ENCODE measurements at places on chromosomes 2 and 18.

GRCh38 chr2:85308896-85309555 lies 18.8 kb downstream of the TGOLN2 start:
- DNase-seq, result no peak

GRCh38 chr18:71028285-71028762 lies 739.5 kb downstream of the SOCS6 start:
- DNase-seq, result no peak

- no peak for DNase-seq
Observed at GRCh38 chr2:68537809-68538208, 70.4 kb downstream of the APLF start.

DNA sequence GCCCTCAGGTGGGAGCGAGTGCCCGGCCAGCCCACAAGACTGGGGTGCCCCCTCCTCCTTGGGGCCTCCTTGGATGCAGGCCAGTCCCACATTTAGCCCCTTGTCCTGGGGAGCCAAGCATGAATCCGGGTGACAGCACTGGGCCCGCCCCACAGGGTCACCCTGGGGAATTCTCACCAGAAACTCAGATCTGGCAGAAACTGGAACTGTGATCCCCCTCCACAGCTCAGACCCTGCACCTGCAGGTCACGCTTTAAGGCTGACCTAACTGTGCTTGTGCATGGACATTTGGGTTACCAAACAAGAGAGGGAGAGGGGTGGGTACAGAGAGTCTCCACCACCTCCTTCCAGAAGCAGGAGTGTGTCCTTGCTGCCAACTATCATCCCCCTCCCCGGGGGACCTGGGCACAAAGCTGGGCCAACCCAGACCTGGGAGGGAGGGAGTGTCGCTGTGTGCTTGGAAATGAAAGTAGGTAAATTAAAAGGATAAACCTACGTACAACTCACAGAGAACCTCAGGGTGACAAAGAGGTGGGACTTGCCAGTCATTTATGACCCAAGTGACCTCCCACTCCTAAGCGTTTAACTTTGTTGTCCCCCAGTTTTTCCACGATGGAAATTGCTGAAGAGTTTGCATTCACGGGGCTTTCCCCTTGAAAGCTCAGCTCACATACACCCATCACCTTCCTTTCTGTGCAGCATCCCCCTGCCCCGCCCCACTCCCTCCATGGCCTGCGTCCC lies 9.1 kb downstream of the ITM2C start:
- DNase-seq, result no peak

DNA sequence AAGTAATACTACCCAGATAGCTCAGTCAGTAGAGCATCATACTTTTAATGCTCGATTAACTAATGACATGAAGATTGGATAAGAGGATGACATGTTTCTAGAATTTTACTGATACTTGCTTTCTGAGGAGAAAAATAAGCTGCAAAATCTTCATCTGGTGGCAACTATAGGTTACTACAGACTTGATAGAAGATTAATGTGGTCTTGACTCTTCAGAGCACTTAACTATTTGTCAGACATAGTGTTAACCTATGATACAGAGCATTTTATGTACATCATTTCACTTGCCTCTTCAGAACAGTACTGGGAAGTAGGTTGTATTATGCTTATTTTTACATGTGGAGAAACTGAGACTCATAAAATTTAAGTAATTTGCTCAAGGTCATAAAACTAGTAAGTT lies 83.9 kb downstream of the UBR3 start:
- DNase-seq, result no peak

GRCh38 chr18:28267878-28268625 lies 91.1 kb upstream of the CDH2 start:
- no peak for DNase-seq

GRCh38 chr2:161122772-161123530 lies 37.3 kb upstream of the TANK start:
- DNase-seq, result no peak

DNA sequence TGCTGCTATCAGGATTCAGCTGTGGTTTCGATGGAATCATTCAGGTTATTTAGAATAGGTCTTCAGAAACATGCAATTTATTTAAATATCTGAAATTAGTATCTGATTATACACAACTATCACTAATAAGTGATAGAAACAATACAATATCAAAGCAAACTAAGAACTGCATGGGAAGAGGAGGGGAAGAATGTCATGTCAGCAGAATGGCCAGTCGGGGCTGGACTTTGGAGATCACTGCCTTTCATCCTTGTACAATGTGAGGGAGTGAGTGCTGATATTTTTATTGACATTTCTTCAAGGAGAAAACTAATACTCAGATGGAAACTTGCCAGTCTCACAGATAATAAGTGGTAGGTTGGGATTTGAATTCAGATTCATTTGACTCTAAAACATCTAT lies 224.0 kb upstream of the LINC00305 start:
- no peak for DNase-seq

- no peak for DNase-seq
Observed at GRCh38 chr2:893311-893710, 57.3 kb upstream of the SNTG2 start.

DNA sequence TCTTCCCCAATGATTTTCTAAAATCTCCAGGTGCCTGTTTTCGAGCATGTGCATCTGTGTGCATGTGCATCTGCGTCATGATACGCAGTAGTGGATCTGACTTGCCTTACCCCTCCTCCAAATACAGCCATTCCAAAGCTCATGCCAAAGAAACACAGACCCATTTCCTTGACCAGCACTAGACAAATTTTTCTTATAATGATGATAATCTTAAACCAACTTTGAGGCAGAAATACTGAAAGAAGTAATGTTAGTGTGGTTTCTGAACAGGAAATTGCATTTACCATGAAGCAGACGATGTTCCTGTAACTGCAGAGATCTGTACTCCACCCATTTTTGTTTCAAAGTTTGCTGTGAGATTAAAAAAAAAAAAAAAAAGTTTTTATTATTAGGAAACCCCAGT lies 25.6 kb downstream of the CYTIP start:
- no peak for DNase-seq

DNA sequence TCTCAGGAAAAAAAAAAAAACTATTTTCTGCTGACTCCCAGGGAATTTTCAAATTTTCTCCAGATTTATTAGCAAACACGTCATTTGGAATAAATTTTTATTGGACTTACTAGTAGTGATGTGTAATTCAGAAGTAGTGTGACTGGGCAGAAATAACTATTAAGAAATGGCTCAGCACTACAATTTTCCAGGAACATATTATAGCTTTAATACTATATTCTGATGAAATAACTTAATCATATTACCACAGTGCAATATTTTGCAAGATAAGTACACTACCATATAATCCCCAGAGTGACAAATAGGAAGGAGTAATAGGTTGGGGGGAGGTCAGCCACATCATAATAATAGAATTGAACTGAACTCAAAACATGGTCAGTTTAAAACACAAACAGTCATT lies 19.7 kb upstream of the TNFAIP6 start:
- DNase-seq, result no peak

- DNase-seq, result no peak
Observed at GRCh38 chr2:179186126-179186525, 78.5 kb downstream of the SESTD1 start.

DNA sequence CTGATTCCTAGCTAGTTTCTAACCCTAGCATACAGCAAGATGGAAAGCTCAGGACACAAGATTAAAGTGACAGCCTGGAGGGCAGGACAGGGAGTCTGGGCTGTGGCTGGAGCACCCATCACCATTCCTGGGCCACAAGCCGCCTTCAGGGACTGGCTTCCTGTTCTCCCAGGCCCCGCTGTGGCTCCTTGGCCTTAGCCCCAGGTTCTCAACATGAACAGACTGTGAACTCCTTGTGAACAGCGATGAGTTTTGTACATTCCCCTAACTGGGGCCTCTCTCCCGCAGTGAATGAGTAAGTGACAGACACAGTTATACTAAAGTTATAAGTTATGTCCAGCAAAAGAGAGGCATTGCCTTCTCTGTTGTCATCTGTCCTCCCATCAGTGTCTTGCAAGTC lies 35.9 kb upstream of the SLC14A1 start:
- DNase-seq, result no peak

GRCh38 chr2:118309946-118310680 lies 221.8 kb downstream of the INSIG2 start:
- DNase-seq, result peak; percentile 1

All from activated CD8-positive, alpha-beta memory T cell treated with anti-CD3 and anti-CD28 coated beads for 1 hour (primary cell).